Left colon (tissue), 2 donors: ENCODE measurements at places on chromosomes 4 and X.

DNA sequence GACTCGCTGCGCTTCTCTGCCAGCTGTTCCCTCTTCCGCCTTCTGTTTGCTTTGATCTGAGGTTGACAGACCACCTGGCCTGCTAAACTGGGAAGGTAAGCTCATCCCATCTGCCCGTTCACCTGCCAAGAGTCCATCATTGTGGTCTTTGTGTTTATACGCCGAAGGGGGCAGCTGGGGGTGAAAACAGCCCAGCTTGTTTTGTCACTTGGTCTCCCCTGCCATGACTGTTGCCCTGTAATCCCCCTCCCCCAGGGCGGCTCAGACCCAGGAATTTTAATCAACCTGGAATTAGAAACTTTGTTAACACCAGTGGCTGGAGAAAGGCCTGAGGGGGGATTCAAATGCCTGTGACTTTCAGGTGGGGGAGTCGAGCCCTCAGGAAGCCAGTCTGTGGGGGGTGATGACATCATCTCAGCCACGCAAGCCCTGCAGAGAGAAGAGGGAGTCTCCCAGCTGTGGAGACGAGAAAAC lies 333.3 kb downstream of the BCOR start:
- DNase-seq: no peak

DNA sequence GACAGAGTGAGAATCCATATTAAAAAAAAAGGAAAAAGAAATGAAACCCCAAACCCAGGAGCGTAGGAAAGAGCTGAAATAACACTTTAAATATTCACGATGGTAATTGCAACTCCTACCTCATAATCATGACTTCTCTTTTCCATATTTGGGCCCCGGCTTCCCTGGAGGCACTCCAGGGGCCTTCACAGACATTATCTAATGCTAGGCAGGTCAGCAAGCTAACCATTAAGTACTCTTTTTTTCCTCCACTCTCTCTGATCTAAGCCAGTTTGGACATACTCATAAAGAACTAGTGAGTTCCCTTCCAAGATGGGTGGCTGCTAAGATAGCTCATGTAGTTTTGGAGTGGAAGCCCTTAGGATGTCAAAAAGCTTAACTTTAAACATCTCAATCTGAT lies 83.2 kb downstream of the SH3KBP1 start:
- DNase-seq: no peak

- DNase-seq: no peak
These were observed 66.9 kb upstream of the WDR1 start for GRCh38 chr4:10183462-10183861.

DNA sequence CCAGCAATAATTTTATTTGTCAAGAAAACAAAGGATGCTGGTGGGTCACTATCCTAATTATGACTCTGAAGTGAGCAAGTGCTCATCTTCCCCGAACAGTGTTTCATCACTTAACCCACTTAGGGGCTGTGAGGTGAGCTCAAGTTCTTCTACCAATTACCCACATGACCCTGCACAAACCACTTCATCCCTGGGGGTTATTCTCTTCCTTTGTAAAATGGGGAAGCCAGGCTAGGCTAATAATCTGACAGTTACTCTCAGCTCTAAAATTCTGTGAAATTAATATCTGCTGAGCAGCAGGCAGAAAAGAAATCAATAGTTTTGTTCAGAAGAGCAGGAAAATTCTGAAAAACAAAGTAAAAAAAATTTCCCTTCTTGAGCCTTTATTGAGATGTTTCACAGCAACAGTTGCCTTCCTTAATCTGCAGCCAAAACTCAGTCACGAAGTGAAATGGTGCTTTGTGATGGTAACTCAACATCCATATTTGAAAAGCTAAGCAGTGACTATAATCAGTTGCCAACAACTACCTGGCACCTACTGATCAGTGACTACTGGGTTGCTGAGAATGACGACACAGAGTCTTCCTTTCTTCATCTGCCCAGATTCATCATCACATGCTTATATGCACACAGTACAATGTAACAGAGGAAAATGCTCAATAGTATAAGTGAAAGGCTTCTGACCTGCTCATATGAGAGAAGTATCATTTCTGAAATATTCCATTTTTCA lies 24.1 kb downstream of the ATP8A1 start:
- DNase-seq: no peak

GRCh38 chr4:189845145-189845846 lies 95.4 kb upstream of the FRG1 start:
- no peak for DNase-seq

- DNase-seq: no peak
These were observed 56.6 kb downstream of the SPRY1 start for GRCh38 chr4:123453061-123453680.

- DNase-seq: no peak
These were observed 46.1 kb downstream of the CCDC158 start for GRCh38 chr4:76374798-76375197.

DNA sequence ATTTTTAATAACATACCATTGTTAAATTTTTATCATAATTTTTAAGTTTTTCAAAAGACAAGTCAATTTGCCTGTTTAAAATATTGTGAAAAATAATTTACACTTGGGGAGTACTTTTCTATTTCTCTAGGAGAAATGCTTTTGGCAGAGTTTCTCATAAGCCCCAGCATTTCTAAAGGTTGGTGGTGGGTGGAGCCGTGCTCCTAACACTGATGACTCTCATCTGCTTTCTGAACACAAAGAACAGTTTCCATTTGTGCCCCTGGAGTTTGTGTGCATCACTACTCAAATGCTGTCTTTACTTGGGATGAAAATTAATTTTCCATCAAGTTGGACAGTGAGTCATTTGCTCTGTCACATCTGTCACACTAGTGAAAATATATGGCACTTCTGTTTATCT lies 57.6 kb downstream of the TNIP2 start:
- no peak for DNase-seq
